Adrenal gland (tissue), 19 donors: ENCODE measurements at places on chromosomes 3 and 15.
A peak's percentile ranks its signal among the peaks of the same experiment; 100 is the strongest.

GRCh38 chr3:147431751-147432150, 22.6 kb downstream of the ZIC1 start:
- no peak for DNase-seq

DNA sequence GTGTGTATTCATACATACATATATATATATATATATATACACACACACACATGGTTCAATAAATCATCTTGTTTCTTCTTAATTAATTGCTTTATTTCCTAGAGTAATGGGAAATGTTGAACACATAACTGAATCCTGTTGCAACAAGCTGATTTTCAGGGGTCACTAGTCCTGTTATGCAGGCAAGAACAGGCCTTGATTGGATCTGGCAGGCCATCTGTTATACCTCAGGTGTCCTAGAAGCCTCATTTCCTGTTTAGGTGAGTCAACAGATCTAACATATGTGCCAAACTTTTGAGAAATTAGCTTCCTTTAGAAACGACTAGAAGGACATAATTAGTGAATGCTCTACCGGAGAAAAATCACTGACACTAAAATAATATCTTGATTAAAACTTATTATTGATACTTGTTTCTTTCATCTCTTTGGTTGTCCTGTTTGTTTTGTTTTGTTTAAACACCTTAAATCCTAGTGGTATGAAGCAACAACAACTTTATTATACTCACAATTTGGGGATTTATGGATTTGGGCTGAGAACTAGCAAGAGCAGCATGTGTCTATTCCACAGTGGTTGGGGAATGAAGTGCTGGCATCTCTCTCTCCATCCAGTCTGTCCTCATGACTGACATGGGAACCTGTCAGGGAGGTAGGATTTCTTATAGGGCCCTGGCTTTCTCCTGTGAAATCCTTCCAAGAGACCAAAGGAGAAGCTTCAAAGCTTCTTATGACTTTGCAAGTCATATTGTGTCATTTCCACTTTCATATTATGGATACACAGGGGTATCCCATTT, 552.6 kb downstream of the NSUN3 start:
- DNase-seq: no peak

DNA sequence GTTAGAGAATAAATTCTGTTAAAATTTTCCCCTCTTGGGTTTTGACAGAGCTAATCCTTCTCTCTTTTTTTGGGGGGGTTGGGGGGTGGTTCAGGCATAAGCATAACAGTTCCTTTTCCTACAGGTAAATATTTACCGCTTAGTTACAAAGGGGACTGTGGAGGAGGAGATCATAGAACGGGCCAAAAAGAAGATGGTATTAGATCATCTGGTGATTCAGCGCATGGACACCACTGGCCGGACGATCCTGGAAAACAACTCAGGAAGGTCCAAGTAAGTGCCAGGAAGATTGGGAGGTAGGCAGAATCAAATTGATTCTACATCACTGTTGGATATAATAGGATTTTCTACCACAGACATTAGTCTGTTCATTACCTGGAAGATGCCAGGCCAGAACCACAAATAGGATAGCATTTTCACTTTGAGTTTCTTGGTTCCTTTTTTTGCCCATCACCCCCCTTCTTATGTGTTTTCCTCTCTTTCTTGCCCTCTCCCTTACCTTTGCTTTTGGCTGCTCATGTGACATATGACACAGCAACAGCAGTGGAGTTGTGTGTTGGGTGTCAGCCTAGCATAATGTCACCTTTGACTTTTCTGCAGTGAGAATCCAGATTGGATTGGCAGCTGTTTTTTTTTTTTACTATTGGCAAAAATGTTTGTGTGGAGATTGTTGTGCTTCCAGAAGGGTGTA, 79.0 kb downstream of the CHD2 start:
- DNase-seq: no peak

- DNase-seq: peak; percentile 74
Observed at GRCh38 chr15:85289677-85290365, 90.6 kb upstream of the AKAP13 start.

- DNase-seq: no peak
Observed at GRCh38 chr15:66623801-66624453, 58.1 kb upstream of the LCTL start.

- no peak for DNase-seq
Observed at GRCh38 chr3:162142511-162142910, 645.9 kb downstream of the OTOL1 start.

GRCh38 chr3:41915353-41915752, 46.5 kb downstream of the ULK4 start:
- DNase-seq: no peak

DNA sequence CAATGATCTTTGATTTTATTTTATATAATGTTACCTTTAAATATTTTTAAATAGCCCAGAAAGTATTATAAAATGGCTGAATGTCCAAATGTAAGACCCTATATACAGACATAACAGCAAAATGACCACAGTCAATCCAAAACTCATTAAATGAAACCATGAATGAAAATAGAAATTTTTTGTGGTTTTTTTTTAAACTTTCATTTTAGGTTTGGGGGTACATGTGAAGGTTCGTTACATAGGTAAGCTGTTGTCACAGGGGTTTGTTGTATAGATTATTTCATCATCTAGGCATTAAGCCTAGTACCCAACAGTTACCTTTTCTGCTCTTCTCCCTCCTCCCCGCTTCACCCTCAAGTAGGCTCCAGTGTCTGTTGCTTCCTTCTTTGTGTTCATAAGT, 108.8 kb downstream of the FAIM start:
- DNase-seq: no peak

GRCh38 chr3:100228247-100228646, 32.5 kb upstream of the TBC1D23 start:
- DNase-seq: no peak

- no peak for DNase-seq
Observed at GRCh38 chr3:17901893-17902292, 159.5 kb upstream of the TBC1D5 start.

DNA sequence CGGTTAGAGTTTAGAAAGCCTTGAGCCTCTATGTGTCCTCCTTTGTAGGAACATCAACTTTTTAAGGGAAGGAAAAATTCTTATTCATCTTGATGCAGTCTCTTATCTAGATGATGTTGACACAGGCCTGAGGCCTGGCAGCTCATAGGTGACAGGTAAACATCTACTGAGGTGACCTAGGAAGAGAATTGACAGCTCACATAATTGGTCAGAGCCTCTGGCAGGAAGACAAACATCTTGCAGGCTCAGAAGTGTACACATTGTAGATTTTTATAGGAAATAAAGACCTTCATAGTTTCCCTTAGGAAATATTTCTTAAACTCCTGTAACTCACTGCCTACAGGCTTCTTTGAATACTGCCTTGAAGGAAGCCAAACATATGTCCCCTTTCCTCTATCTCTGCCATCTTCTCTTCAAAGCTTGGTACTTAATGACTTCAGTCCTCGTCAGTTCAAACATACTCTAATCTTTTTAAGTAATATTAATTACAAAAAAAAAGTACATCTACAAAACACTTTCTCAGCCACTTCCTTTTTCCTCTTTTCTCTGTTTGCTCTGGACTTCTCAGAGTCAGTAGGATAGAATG, 341.3 kb downstream of the TBL1XR1 start:
- DNase-seq: no peak

GRCh38 chr3:186283096-186283495, 78.9 kb downstream of the DGKG start:
- DNase-seq: no peak

- DNase-seq: no peak
Observed at GRCh38 chr3:164194842-164195241, 883.5 kb downstream of the SI start.

DNA sequence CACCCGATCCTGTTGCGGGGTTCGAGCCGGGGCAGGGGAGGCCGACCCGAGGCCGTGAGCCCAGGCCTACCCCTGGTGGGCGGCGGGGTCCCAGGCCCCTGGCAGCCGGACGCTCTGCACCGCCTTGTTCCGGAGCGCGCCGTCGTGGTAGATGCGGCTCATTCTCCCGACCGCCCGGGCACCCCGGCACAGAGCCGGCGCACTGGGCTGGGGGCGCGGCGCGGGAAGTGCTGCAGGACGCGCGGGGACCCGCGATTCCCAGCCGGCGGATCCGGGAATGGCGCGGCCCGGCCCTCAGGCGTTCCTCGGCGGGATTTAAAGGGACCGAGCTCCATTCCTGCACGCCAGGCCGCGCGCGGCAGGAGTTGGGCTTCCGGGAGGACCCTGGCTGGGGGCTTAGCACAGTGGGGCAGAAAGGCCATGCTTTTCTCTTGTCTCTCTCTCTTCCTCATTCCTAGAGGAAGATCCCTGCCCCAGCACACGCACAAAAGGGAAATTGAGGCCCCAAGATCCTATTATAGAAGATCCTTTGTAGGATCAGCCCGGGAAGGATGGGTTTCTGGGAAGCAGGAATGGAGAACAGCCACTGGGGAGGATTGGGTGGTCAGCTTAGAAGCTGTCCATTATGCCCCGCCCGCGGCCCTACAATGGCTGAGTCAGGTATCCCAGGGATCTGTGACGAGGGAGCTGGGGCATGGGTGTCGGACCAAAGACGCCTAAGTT, at the start of gene ARPIN:
Gene ARPIN (minus strand): TSS at position 279 of the 723 bp plus-strand sequence. CDS start 117 bp downstream, at position 162.
- DNase-seq: peak; percentile 59

DNA sequence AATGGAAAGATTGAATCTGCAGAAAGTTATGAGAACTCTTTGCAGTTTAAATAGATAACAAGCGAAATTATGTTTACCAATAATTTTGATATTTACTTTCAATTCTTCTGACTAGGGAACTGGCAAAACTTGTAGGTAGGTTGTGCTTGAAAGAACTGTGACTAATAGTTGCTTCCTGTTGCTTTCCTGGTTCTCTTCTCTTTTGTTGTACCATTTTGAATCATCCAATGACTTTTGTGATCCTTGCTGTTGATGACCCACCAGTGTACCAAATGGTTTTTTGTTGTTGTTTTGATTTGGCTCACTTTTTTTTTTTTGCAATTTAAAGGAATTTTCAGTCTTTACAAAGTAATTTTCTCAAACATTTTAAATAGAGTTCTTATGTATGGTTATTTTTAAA, 64.9 kb upstream of the DCBLD2 start:
- no peak for DNase-seq

GRCh38 chr3:170178651-170179050, 2.9 kb downstream of the PHC3 start:
- DNase-seq: no peak

DNA sequence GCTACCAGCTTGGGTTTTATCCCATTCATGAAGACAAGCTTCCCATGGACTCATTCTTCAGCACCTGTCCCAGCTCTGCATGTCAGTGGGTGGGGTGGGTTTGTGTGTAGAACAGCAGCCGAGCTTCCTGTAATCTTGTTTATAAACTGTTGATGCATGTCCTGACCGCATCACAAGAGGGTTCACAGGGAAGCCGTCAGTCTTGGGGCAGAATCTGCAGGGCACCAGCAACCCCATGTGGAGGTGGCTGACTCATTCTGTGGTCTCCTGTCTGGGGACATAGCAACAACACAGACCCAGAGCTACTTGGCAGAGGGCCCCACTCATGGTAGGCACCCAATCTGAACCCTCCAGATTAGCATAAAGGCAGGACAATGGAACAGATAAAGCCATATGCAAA, 35.6 kb downstream of the DAPK2 start:
- no peak for DNase-seq

GRCh38 chr15:25245801-25246622, 192.8 kb downstream of the UBE3A start:
- DNase-seq: peak; percentile 6

GRCh38 chr3:142027735-142028134, 121.6 kb downstream of the TFDP2 start:
- peak; percentile 30 for DNase-seq

- DNase-seq: no peak
Observed at GRCh38 chr3:18111796-18112232, 313.3 kb downstream of the SATB1 start.

DNA sequence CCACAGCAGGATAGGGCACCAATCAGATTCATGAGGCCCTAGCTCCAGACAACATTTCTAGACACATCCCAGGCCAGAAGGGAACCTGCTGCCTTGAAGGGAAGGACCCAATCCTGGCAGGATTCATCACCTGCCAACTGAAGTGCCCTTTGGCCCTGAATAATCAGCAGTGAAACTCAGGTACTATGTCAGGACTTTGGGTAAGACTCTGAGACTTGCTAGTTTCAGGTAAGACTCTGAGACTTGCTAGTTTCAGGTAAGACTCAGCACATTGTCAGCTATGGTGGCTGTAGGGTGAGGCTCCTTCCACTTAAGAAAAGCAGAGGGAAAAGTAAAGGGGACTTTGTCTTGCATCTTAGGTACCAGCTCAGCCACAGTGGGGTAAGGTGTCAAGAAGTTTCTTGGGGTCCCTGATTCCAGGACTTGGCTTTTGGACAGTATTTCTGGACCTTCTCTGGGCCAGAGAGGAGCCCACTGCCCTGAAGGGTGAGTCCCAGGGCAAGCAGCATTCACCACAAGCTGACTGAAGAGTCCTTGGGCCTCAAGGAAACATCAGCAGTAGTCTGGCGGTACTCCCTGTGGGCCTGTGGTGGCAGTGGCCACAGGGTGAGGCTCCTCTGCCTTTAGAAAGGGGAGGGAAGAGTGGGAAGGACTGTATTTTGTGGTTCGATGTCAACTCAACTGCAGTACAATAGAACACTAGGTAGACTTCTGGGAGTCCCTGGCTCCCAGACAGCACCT, 13.7 kb upstream of the COL8A1 start:
- DNase-seq: no peak

GRCh38 chr3:113231827-113232253, 20.5 kb downstream of the BOC start:
- DNase-seq: no peak

GRCh38 chr15:96252148-96252547, 78.4 kb upstream of the NR2F2 start:
- no peak for DNase-seq
